ENCODE measurements at places on chromosomes 2 and 18.
A peak's percentile ranks its signal among the peaks of the same experiment; 100 is the strongest.

DNA sequence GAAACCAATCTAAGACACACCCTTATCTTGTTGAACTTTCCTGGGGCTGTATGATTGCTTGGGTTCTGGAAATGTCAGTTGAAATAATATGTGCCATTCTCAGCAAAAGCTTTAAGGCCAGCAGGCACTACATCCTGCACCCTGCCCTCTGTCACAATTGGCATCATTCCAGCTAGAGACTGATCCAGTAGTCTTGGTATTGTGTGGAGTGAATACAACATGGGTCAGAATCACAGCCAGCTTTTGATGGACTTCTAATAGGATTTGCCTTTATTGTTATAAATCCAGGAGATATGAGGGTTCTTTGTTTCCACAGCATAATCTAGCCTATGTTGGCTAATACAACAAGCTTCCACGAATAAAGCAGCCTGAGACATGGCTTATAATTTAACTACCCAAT lies 617.0 kb upstream of the CDH2 start:
- no peaks in the 10 kb centered on the region for H3K36me3 ChIP-seq
- no peak for DNase-seq
- H3K27ac ChIP-seq, result no peak overlapping the region
- H3K4me3 ChIP-seq, result no peak overlapping the region
- no peaks in the 10 kb centered on the region for H3K27me3 ChIP-seq

DNA sequence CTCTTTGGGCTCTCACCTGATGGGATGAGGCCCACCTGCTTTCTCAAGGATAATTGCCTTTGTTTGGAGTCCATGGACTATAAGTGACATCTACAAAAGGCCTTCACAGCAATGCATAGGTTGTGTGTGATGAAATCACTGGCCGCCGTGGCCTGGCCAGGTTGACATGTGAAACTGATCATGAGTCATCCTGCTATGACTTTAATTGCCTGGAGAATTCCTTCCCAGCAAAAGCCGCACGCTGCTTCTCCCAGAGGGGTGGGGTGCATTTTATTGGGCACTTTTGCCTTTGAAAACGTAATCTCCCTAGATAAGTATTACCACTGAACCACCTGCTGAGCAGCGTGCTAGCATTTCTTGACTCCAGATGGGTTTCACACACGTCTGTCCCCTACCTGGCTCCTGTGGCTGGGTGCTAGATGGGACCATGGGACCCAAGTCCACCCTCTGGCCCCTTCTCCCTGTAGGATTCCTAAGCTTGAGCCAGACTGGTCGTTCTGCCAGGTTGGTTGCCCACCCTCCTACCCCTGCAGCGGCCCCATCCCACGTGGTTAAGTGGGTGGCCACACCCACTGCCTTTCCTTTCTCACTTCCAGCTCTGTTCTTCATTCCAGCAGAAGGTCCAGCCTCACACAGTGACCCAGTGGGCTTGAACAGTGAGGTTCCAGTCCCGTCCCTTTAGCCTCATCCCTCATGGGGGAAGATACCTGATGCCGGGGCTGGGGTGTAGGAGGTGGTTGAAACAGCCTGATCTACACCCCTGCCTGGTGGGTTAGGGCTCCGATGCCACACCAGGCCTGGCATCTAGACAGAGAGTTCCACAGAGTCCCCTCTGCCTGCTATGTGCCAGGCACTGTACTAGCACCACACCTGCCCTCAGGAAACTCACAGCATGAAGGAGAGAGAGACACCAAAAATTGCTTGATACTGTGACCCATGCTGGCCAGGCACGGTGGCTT lies 89.6 kb downstream of the GBX2 start:
- no peaks in the 10 kb centered on the region for H3K36me3 ChIP-seq
- no peaks in the 10 kb centered on the region for H3K27me3 ChIP-seq
- H3K4me3 ChIP-seq, result no peak overlapping the region
- no peaks in the 10 kb centered on the region for H3K4me1 ChIP-seq

DNA sequence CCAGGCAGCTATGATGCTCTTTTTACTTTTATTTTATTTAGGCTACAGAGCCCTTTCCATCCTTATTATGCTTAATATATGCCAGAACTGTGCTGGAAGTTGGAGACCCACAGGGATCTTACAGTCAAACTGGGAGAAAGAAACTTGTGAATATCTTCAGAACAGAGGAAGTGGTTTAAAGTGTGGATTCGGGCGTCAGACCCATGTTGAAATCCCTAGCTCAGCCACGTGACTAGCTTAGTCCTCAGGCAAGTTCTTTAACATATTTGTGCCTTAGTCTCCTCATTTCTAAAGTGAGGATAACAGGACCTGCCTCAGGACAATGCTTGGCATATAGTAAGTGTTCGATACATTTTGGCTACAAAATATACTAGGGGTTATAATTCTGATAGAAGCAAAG lies 59.1 kb downstream of the MAP3K20 start:
- no peaks in the 10 kb centered on the region for H3K36me3 ChIP-seq
- no peak overlapping the region for H3K27ac ChIP-seq
- no peaks in the 10 kb centered on the region for H3K4me1 ChIP-seq
- no peaks in the 10 kb centered on the region for H3K27me3 ChIP-seq
- no peak for DNase-seq

DNA sequence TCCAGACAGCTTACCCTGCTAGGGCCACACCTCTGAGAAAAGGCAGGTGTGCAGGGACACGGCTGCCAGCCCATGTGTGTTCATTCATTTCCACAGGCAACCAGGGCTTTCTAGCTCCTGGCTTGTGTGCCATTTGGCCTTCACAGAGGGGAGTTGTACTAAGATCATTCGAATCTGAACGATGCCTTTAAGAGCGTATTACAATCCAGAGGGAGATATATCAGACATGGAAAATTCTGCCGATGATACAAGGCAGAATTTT lies 64.2 kb upstream of the OTOF start:
- H3K36me3 ChIP-seq, result no peaks in the 10 kb centered on the region
- no peak overlapping the region for H3K4me3 ChIP-seq
- no peaks in the 10 kb centered on the region for H3K4me1 ChIP-seq

- no peak overlapping the region for H3K4me3 ChIP-seq
- no peak overlapping the region for H3K27ac ChIP-seq
- no peaks in the 10 kb centered on the region for H3K4me1 ChIP-seq
- H3K27me3 ChIP-seq, result no peaks in the 10 kb centered on the region
Measured at GRCh38 chr2:152441961-152442360, 107.0 kb downstream of the FMNL2 start.

GRCh38 chr2:191832668-191833067 lies 14.2 kb downstream of the CAVIN2 start:
- DNase-seq, result no peak
- H3K27me3 ChIP-seq, result no peaks in the 10 kb centered on the region
- H3K4me1 ChIP-seq, result no peaks in the 10 kb centered on the region
- H3K27ac ChIP-seq, result no peak overlapping the region

DNA sequence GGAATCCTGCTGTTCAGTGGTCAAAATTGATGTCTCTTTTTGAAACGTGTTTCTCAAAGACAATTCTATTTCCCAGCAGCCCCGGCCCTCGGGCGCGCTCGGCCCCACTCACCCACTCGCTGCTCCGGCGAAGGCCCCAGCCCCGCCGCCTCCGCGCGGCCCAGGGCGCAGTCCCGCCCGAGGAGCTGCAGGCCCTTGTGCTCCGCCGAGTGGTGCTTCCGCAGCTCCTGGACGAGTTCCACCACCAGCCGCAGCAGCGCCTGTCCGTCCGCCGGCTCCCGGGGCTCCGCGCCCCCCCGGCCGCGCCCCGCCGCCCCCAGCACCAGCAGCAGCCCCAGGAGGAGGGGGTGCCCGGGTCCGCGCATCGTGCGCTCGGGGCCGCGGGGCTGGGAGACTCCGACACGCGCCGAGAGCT lies 413 bp downstream of the ALKAL2 start:
- H3K4me1 ChIP-seq, result no peaks in the 10 kb centered on the region
- DNase-seq, result no peak
- peak overlapping the region; percentile 48 for H3K4me3 ChIP-seq
- H3K27me3 ChIP-seq, result no peaks in the 10 kb centered on the region
- peak overlapping the region; percentile 26 for H3K27ac ChIP-seq

DNA sequence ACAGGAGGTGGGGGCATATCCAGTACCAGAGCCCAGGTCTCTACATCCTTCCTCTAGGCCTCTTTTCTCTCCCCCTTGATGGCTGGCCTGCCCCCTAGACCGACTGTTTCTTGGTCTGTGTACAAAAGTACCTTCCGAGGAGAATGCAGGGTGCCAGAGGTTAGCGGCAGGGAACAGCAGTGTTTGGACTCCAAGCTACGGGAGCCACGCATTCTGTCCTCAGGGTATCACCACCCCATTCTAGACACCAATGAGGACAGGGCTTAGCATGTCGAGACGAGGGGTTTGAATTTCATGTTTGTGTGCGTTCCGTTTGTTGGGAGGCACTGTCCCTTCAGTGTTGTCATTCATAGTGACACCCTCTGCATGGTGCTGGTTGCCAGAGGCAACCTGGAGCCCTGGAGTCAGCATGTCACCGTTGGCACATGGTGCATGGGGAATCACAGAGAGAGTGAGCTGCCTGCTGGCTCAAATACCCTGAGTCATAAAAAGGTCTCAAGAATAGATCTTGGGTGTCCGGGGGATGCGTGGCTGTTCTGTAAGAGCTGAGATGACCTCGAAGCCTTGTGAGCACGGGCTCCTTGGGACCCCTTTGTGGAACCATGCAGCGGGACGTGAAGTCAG lies 57.2 kb upstream of the LDLRAD4 start:
- no peak for DNase-seq
- no peak overlapping the region for H3K4me3 ChIP-seq
- H3K4me1 ChIP-seq, result no peaks in the 10 kb centered on the region
- H3K27me3 ChIP-seq, result no peaks in the 10 kb centered on the region

GRCh38 chr2:96508521-96509113 lies 3.5 kb upstream of the NEURL3 start:
- H3K4me3 ChIP-seq, result peak overlapping the region; percentile 65
- peak; percentile 48 for DNase-seq
- no peaks in the 10 kb centered on the region for H3K36me3 ChIP-seq

- no peaks in the 10 kb centered on the region for H3K36me3 ChIP-seq
- H3K27ac ChIP-seq, result no peak overlapping the region
- DNase-seq, result no peak
- no peaks in the 10 kb centered on the region for H3K27me3 ChIP-seq
- no peaks in the 10 kb centered on the region for H3K4me1 ChIP-seq
Measured at GRCh38 chr18:79740521-79741361, 57.0 kb upstream of the KCNG2 start.

GRCh38 chr2:70143314-70144150 lies 47.3 kb downstream of the C2orf42 start:
- H3K4me1 ChIP-seq, result peaks cover 10% of the 10 kb centered on the region
- DNase-seq, result peak; percentile 70
- peak overlapping the region; percentile 69 for H3K4me3 ChIP-seq
- no peaks in the 10 kb centered on the region for H3K27me3 ChIP-seq

- H3K27me3 ChIP-seq, result no peaks in the 10 kb centered on the region
- no peak overlapping the region for H3K4me3 ChIP-seq
- H3K27ac ChIP-seq, result no peak overlapping the region
Measured at GRCh38 chr18:8943900-8944870, 158.3 kb upstream of the NDUFV2 start.

DNA sequence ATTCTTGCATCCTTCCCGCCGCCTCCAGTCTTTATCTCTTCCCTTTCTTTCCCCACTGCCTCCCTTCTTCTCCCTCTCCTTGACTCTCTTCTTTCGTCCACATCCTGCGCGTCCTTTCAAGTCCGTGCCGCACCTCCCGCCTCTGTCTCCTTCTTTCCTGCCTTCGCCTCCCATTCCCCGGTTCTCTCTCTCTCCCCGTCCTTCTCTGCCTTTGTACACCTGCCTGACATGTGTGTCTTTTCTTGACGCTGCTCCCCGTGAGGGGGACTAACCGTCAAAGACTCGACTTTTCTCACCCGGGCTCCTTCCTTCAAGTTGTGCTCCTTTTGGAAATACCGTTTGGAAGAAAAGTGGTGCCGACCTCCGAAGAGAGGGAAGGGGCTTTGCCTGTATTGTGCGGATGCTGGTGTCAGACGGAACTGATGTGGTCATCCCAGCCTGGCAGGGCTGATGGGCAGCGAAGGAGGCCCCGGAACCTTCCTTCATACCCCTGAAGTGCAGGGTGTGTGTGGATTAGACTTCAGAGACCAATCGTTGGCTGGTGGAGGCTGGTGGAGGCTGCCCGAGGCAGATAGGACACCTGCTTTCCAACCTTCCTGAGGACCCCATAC lies 879 bp downstream of the TMEM178A start:
- H3K4me1 ChIP-seq, result no peaks in the 10 kb centered on the region
- no peaks in the 10 kb centered on the region for H3K36me3 ChIP-seq
- peak overlapping the region; percentile 82 for H3K4me3 ChIP-seq
- peak overlapping the region; percentile 49 for H3K27ac ChIP-seq

DNA sequence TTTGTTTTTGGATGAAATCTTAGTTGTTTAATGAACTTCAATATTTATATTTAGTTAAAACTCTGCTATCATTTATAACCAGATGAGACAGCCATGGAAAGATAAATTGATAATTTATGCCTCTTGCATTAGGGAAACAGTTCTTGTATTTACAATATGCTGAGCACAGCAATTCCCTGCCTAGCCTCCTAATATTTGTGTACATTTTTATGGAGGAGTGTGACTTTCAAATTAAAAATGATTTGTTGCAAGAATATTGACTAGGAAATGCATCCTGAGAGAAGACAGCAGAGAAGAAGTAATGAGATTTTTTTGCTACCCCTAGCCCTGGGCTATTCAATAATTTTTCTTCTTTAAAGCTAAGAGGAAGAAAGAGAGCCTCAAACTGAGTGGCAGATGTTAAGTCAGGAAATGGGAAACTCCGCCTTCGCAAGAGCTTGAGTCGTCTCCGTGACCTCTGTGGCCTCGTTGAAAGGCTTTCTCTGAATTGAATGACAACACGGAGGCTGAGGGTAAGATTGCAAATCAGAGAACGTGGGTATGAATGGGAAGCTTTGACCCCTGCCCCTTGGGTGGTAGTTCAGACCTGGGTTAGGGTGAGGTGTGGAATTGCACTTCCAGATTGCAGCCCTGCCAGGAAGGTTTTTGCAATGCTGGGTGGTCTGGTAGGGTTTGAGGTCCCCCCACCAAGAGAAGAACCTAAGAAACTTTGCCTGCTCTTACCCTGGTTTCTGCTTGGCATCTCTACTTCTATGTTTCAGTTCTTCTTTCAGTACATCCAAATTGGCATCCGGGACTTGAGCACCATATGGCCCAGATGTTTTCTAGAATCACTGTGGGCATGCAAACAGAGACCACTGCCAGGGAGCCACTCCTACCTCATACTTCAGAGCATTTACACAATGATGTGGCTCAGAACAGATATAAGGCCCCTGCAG lies 210.3 kb upstream of the RBMS1 start:
- DNase-seq, result no peak
- no peak overlapping the region for H3K4me3 ChIP-seq
- no peaks in the 10 kb centered on the region for H3K4me1 ChIP-seq
- no peak overlapping the region for H3K27ac ChIP-seq
- H3K27me3 ChIP-seq, result no peaks in the 10 kb centered on the region

GRCh38 chr2:140863713-140864112 lies 1267.1 kb downstream of the LRP1B start:
- no peak overlapping the region for H3K27ac ChIP-seq
- H3K4me1 ChIP-seq, result no peaks in the 10 kb centered on the region
- no peaks in the 10 kb centered on the region for H3K36me3 ChIP-seq
- no peaks in the 10 kb centered on the region for H3K27me3 ChIP-seq

- H3K27me3 ChIP-seq, result no peaks in the 10 kb centered on the region
- H3K4me3 ChIP-seq, result no peak overlapping the region
- no peak for DNase-seq
- H3K36me3 ChIP-seq, result no peaks in the 10 kb centered on the region
Measured at GRCh38 chr2:1088192-1088860, 137.7 kb downstream of the SNTG2 start.

GRCh38 chr2:169709331-169709730 lies 15.1 kb downstream of the PHOSPHO2 start:
- no peak overlapping the region for H3K4me3 ChIP-seq
- H3K27ac ChIP-seq, result no peak overlapping the region
- H3K36me3 ChIP-seq, result no peaks in the 10 kb centered on the region
- no peaks in the 10 kb centered on the region for H3K4me1 ChIP-seq
- no peak for DNase-seq

GRCh38 chr18:55550471-55550870 lies 37.5 kb downstream of the TCF4 start:
- no peak overlapping the region for H3K27ac ChIP-seq
- no peaks in the 10 kb centered on the region for H3K27me3 ChIP-seq
- H3K4me3 ChIP-seq, result no peak overlapping the region
- H3K4me1 ChIP-seq, result no peaks in the 10 kb centered on the region
- no peaks in the 10 kb centered on the region for H3K36me3 ChIP-seq

All from breast epithelium (tissue), 4 donors.